Endothelial cell of umbilical vein (primary cell): ENCODE measurements at places on chromosomes 1 and 21.

DNA sequence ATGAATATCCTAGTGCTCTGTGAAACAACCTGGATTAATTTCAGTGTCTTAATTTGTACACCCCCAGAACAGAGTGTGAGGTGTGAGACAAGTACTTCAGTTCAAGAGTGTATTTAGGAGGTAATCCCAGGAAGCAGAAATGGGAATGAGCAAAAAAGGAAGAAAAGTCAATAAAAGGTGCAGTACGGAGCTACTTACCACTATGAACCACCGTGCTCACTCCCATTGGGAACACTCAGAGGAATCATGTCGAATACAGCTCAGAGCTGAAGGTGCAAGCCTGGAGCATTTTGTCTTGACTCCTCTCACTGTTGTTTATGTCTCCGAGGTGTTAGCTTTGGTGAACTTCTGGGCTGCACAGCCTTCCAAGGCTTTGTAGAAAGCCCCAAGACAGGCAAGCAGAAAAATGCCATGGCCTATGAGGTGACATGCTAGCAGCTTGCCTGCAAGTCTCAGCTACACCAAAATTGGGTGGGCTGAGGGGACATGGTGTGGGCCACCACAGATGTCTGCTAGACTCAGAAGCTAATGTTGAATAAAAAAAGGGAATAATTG, 7.4 kb upstream of the SVBP start:
- no peak for DNase-seq
- H3K4me3 ChIP-seq = no peak overlapping the region
- H3K4me1 ChIP-seq = no peaks in the 10 kb centered on the region
- no peak overlapping the region for H3K27ac ChIP-seq
- H3K27me3 ChIP-seq = no peaks in the 10 kb centered on the region

DNA sequence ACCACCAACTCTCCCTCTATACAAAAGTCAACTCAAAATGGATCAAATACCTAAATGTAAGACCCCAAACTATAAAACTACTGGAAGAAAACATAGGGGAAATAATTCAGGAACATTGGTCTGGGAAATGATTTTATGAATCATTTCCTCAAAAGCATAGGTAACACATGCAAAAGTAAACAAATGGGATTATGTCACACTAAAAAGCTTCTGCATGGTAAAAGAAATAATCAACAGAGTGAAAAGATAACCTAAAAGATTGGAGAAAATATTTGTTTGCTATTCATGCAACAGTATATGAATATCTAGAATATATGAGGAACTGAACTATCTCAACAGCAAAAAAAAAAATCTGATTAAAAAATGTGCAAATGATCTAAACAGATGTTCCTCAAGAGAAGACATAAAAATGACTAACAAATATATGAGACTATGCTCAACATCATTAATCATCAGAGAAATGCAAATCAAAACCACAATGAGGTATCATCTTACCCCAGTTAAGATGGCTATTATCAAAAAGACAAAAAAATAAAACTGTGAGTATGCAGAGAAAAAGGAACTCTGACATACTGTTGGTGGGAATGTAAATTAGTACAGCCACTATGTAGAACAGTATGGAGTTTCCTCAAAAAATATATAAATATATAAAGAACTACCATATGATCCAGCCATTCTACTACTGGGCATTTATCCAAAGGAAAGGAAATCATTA, 47.8 kb downstream of the VCAM1 start:
- H3K36me3 ChIP-seq = no peaks in the 10 kb centered on the region
- H3K27ac ChIP-seq = peak overlapping the region; percentile 39
- peaks cover 33% of the 10 kb centered on the region for H3K4me1 ChIP-seq

DNA sequence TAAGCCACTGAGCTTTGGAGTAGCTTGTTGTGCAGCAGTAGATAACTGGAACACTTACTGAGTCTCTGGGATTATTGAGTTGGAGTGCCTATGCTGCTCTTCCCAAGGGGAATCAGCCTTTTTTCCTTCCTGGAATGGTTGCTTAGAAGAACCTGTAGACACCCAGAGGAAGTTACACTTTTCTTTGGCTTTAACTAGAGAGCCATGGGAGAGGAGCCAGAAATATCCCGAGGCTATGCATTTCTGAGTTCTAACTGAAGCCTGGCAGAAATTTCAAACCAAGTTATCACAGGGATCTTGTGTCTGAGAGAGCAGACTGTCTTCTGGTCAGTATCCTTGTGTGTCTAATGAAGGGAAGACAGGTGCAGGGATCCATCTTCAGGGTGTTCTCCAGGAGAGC, 28.3 kb downstream of the LAMC1 start:
- no peak overlapping the region for H3K27ac ChIP-seq
- H3K4me3 ChIP-seq = no peak overlapping the region
- H3K4me1 ChIP-seq = peaks cover 26% of the 10 kb centered on the region
- DNase-seq = no peak

- H3K27ac ChIP-seq = no peak overlapping the region
- DNase-seq = no peak
- H3K36me3 ChIP-seq = no peaks in the 10 kb centered on the region
- no peaks in the 10 kb centered on the region for H3K4me1 ChIP-seq
- H3K27me3 ChIP-seq = peaks cover 69% of the 10 kb centered on the region
Observed at GRCh38 chr1:39695016-39695415, 3.8 kb upstream of the HPCAL4 start.

DNA sequence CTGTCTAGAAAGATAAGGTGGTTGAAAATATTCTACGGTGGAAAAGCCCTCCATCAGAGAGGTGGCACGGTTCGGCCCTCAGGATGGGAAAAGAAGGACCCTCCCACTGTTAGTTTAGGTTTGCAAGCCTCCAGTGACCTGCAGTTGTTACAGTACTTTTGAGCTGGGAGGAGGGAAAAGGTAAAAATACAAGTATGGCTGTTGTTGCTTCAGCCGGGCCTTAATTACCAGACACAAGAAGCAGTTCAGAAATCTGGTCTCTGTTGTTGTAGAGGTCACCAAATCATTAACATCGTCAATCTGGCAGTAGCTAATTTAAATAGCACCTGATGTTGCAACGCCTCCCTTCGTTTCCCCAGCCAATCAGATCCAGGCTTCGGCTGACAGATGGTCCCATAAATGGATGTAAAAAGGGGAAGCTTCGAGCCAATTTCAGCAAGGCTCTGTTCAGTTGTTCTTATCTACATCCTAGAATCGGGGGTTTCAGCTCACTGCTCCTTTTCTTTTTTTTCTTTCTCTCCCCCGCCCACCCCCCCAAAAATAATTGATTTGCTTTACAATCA, at the start of gene ELAVL4:
Gene ELAVL4 (plus strand): TSS at position 424 of the 563 bp plus-strand sequence. CDS start 270 bp downstream, outside the sequence.
- no peaks in the 10 kb centered on the region for H3K36me3 ChIP-seq
- DNase-seq = no peak
- H3K4me3 ChIP-seq = no peak within 1 kb of the TSS
- H3K4me1 ChIP-seq = no peaks in the 10 kb centered on the region

DNA sequence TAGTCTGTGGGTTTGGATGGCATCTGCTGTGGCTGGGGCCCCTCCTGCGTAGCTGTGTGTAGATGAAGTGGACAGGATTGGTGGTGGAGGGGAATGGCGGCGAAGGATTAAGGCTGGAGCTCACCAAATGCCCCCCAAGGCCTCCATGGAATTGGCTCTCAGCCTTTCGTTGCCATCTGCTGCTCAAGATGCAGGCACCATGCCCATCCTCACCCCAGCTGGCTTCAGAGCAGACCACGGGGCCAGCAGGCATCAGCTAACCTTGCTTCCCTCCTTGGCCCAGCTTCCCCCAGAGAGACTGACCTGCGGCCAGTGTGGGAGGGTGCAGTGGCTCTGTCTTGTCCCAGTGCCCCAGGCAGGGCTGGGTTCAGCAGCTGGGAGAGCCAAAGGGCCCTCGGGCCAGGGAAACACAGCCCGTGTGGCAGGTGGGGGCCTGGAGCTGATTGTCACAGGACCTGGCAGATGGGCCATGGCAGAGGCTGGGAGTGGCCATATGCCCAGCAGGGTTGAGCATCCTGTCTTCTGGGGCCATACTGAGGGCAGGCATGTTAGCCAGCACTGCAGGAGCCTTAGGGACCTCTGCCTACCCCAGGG, 66.8 kb upstream of the ACTL8 start:
- H3K27me3 ChIP-seq = no peaks in the 10 kb centered on the region
- H3K27ac ChIP-seq = no peak overlapping the region
- no peak for DNase-seq

- no peaks in the 10 kb centered on the region for H3K36me3 ChIP-seq
- H3K4me1 ChIP-seq = no peaks in the 10 kb centered on the region
- no peak overlapping the region for H3K4me3 ChIP-seq
- no peak overlapping the region for H3K27ac ChIP-seq
Observed at GRCh38 chr1:207316622-207317391, 4.7 kb upstream of the CD55 start.

DNA sequence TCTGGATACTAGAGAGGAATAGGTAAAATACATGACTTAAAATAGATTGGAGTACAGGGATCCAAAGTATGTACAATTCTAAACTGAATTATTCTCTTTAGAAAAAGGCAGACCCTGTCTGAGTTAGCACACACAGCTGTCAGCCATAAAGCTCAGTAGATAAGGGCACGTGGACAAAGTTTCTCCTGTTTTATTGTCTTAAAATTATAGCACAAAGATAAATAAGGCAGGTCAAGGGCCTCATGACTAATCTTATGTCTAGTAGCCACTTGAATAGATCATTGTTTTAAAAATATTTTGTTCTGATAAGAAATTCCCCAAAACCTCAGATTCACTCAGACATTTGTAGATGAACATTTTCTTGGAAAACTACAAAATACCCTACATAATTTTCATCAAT, 205.2 kb downstream of the ZP4 start:
- no peak overlapping the region for H3K4me3 ChIP-seq
- no peaks in the 10 kb centered on the region for H3K36me3 ChIP-seq
- no peak for DNase-seq
- H3K4me1 ChIP-seq = no peaks in the 10 kb centered on the region

GRCh38 chr1:63705078-63705477, 68.7 kb upstream of the ROR1 start:
- DNase-seq = no peak
- H3K36me3 ChIP-seq = no peaks in the 10 kb centered on the region
- H3K27ac ChIP-seq = no peak overlapping the region
- H3K27me3 ChIP-seq = peaks cover 5% of the 10 kb centered on the region

DNA sequence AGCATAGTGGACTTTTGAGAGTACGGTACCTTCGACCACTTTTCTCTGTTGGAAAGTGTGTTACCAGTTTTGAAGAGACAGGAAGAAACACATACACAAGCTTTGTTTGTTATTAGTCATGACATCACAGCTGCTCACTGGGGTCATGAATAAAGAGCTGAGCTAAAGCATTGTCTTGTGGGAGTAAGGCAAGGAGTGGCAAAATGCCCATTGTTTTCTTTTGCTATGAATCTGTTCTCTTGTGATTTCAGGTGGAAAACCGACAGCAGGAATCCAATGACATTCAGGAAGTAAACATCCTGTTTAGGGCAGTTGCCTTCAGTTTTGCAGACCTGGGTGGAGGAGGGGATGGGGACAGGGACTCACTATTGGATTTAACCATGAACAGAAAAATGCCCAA, 66.2 kb downstream of the RGL1 start:
- no peaks in the 10 kb centered on the region for H3K27me3 ChIP-seq
- no peaks in the 10 kb centered on the region for H3K36me3 ChIP-seq
- H3K4me1 ChIP-seq = peaks cover 63% of the 10 kb centered on the region
- H3K27ac ChIP-seq = peak overlapping the region; percentile 99
- no peak overlapping the region for H3K4me3 ChIP-seq

DNA sequence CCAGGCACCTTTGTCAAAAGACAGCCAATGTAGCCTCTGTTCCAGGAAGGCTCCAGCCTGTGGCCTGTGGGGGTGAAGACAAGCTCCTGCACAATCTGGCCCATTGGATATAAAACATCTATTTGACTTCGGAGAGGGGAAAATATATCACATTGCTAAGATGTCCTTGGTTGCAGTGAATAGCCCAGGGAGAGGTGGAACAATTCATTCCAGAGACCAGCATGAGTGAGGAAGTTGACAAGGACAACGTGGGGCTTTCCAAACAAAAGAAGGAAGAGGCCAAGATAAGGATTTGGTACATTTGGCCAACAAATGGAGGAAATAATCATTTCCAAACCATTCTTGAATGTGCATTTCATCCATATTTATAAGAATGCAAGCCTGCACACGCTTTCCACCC, 187.0 kb downstream of the ETS2 start:
- H3K27ac ChIP-seq = peak overlapping the region; percentile 94
- H3K27me3 ChIP-seq = no peaks in the 10 kb centered on the region
- no peaks in the 10 kb centered on the region for H3K36me3 ChIP-seq
- peak; percentile 92 for DNase-seq

GRCh38 chr1:150006881-150007421, 3.6 kb downstream of the OTUD7B start:
- no peaks in the 10 kb centered on the region for H3K36me3 ChIP-seq
- H3K4me1 ChIP-seq = peaks cover 9% of the 10 kb centered on the region
- H3K27ac ChIP-seq = no peak overlapping the region
- H3K4me3 ChIP-seq = no peak overlapping the region
- no peak for DNase-seq
- H3K27me3 ChIP-seq = no peaks in the 10 kb centered on the region

DNA sequence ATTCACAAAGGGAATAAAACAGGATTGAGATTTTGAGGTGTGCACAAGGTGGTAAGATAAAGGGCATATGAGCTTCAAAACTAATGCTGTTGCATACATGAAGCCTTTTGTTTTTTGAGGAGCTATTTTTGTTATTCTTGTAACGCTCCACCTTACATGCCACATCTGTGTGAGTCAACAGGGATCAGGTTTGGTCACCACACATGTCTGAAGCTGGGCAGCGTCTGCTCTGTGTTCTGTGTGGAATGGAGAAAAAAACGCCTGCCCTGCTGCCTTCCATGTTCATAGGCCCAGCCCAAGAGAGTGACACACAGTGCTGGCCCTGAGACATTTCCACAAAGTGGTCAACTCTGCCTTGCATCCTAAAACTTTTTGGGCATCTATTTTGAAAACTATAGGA, 67.7 kb downstream of the MPZL1 start:
- H3K27ac ChIP-seq = no peak overlapping the region
- no peak overlapping the region for H3K4me3 ChIP-seq
- H3K4me1 ChIP-seq = no peaks in the 10 kb centered on the region
- no peak for DNase-seq
- H3K36me3 ChIP-seq = peaks cover 14% of the 10 kb centered on the region

DNA sequence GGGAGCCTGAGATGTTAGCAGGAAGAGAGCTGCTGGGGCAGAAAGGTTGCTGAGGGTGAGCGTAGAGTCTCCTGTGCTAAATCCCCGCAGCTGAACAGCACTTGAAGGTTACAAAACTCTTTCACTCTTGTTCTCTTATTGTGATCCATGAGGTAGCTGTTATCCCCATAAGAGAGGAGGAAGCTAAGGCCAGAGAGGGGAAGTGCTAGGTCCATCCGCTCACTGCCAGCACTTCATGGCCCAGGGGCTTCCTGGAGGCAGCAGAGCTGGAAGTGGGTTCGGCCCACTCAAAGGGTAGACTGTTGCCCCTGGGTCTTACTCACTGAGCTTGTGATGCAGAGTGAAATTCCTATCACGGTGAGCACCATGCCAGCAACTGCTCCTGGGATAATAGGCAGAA, 5.6 kb downstream of the TMEM234 start:
- H3K4me3 ChIP-seq = no peak overlapping the region
- no peaks in the 10 kb centered on the region for H3K27me3 ChIP-seq
- peaks cover 10% of the 10 kb centered on the region for H3K4me1 ChIP-seq
- peaks cover 19% of the 10 kb centered on the region for H3K36me3 ChIP-seq
- DNase-seq = no peak
- H3K27ac ChIP-seq = no peak overlapping the region

GRCh38 chr1:31848381-31848897, 32.6 kb upstream of the SPOCD1 start:
- H3K4me3 ChIP-seq = no peak overlapping the region
- H3K36me3 ChIP-seq = no peaks in the 10 kb centered on the region
- H3K4me1 ChIP-seq = no peaks in the 10 kb centered on the region
- H3K27ac ChIP-seq = no peak overlapping the region
- DNase-seq = no peak

GRCh38 chr1:165116171-165116570, 240.3 kb downstream of the LMX1A start:
- H3K27ac ChIP-seq = no peak overlapping the region
- H3K36me3 ChIP-seq = no peaks in the 10 kb centered on the region
- no peak for DNase-seq
- H3K4me1 ChIP-seq = no peaks in the 10 kb centered on the region
